ENCODE measurements at places on chromosomes 16 and 17.

GRCh38 chr17:66837885-66838665, 3.2 kb downstream of the CACNG5 start:
- no peak for DNase-seq

GRCh38 chr16:56911771-56912571, 20.0 kb upstream of the HERPUD1 start:
- DNase-seq: no peak

GRCh38 chr16:81936209-81937000, 74.9 kb downstream of the SDR42E1 start:
- no peak for DNase-seq

- no peak for DNase-seq
Measured at GRCh38 chr16:85978291-85978775, 79.4 kb downstream of the IRF8 start.

- DNase-seq: no peak
Measured at GRCh38 chr17:4389079-4389478, 22.6 kb upstream of the UBE2G1 start.

GRCh38 chr17:12485361-12485906, 180.3 kb upstream of the MYOCD start:
- DNase-seq: no peak

DNA sequence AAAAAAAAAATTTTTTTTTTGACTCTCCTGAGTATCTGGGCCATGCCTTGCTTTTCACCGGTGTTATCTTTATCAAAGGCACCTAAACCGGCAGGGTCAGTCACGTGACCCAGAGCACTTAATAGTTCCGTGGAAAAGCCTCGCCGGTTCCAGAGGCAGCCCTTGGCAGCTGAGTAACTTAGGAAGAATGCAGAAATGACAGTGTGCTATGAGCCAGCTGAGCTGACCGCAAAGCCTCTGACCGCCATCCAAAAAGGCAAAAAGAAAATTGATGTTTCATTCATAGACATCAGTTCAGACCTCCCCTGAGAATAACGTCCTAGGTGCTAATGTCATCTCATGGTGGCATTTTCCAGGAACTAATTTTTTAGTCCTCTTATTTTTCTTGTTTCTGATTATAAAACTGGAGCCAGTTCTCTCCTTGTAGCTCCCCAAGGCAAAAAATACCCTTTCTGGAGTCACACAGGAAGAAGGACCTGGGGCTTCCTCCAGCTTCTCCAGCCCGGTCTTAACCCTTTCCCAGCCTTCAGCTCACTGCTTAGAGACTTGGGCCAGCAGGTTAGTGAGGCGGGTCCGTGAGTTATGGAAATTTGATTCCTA, 122.6 kb downstream of the SOCS1 start:
- DNase-seq: no peak

- no peak for DNase-seq
Measured at GRCh38 chr17:81927152-81927652, 333 bp downstream of the MAFG start.

DNA sequence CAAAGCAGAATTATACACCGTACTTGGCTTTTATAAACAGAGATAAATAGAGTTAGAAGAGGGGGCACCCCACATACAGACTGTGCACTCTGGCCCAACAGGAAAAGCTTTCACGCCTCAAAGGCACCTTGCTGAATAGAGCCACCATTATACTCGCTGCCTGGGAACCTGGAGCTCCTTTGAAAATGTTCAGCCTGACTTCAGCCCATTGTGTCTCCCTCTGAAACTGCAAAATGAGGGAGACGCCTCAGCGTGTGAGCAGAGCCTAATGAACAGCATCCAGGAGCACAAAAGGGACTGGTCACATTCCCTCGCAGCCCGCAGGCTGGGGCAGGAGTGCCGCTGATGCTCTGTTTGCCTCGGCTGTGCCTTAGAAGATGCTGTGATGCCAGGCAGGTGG, 46.3 kb downstream of the ABCC12 start:
- no peak for DNase-seq

DNA sequence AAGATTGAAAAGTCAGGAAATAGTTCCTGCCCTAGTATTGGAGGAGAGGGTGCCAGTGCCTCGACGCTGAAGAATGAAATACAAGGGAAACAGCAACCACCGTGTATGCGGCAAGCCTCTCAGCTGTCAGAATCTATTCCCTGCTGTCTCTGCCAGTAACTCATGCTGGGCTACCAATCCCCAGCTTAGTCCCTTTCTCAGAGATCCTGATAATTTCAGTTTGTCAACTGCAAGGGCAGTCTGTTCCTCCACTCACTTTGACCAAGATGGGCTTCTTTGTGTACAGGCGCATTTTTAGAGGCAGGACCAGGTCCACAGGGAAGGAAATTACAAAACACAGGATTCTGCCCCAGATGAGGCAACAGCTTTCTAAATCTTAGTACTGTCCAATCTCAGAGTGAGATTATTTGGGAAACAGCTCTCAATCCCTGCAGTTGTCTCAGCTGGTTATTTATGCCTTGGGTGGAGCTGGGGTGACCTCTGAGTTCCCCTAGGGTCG, 1.3 kb downstream of the NQO1 start:
- DNase-seq: no peak
